ENCODE measurements at places on chromosomes 7 and 10. TPM values are rescaled to one million over a fixed set of nuclear protein-coding genes. Genes with fewer than 3 reads are reported as not detected.
A peak's percentile ranks its signal among the peaks of the same experiment; 100 is the strongest.

The SEPHS1 gene
- 40.5 TPM for total RNA-seq

The NEUROD6 gene
- total RNA-seq, result not detected

The CNPY1 gene
- total RNA-seq, result not detected

The SPOCK2 gene
- total RNA-seq, result not detected

The RADIL gene
- 0.10 TPM for total RNA-seq

GRCh38 chr7:133703547-133703946 is 423.6 kb upstream of the LRGUK start:
- peak; percentile 94 for DNase-seq

GRCh38 chr7:67653856-67654454 is 657.3 kb downstream of the TYW1 start:
- no peak for DNase-seq

- peak; percentile 71 for DNase-seq
Observed at GRCh38 chr7:101952355-101953247, 135.2 kb downstream of the CUX1 start.

GRCh38 chr10:87541114-87541513 is 36.4 kb downstream of the MINPP1 start:
- peak; percentile 69 for DNase-seq

- DNase-seq, result no peak
Observed at GRCh38 chr7:159197066-159197975, 52.7 kb upstream of the VIPR2 start.

DNA sequence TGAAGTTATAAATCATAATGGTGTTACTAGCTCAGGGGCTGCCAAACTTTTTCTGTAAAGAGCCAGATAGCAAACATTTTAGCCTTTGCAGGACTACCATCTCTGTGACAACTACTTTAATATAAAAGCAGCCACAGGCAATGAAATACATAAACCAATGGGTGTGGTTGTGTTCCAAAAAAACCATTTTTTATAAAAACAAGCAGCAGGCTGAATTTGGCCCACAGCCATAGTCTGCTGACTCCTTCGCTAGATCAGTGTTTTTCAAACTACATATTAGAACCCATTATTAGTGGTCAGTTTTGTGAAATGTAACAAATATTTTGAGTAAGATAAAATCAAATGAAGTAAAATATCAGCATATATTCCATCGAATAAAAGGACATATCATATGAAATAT is 13.6 kb downstream of the GNG11 start:
- no peak for DNase-seq

DNA sequence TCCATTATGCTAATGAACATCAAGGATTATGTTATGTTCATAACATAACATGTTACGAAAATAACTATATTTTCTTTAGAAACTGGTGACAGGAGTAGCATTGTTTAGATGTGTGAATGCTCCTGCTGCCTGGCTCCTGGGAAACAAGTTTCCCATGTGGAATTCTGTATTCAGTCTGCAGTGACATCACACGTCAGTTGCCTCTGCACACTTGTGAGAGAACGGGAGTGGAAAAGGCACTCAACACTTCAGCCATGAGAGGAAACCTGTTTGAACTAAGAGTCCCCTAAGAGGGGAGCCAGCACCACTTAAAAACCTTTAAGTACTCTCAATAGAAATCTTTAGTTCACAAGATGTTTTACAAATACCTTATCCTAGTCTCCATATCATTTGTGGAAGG is 140.3 kb upstream of the FAM20C start:
- no peak for DNase-seq

DNA sequence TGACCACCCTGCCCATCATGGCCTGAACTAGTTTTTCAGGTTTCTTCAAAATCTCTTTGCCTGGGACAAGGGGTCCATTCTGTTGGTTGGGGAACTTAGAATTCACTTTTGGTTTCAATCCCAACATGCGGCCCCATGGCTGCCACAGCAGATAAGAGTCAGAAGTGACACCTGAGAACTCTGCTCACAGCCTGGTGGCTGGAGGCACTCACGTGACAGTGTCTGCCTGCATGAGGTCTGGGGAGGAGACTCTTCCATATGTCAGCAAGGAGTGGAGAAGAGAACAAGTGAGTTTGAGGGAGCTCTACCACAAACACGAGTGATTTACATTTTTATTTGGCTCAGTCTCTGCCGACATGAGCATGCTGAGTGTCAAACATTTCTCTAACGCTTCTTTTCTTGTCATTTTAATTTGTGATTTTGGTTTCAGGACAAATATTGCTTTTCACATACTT is 370.4 kb downstream of the TNS3 start:
- no peak for DNase-seq

DNA sequence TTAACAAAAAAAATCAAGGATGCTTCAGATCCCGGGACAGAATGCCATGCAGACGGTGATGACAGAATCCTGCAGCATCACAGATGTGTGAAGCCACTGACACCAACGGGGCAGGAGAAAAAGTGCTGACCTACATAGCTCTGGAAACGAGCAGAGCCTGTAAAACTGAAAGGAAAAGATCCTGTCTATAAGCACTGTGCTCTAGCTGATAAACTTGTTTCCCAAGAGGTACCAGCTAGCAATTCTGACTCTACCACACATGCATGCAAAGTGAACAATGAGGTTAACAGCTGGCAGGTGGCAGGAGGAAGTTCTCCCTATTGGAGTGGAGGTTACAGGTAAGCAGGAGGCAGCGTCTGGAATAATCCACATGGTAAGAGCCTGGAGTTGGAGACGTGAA is 75.6 kb downstream of the PTPRN2 start:
- DNase-seq, result no peak

DNA sequence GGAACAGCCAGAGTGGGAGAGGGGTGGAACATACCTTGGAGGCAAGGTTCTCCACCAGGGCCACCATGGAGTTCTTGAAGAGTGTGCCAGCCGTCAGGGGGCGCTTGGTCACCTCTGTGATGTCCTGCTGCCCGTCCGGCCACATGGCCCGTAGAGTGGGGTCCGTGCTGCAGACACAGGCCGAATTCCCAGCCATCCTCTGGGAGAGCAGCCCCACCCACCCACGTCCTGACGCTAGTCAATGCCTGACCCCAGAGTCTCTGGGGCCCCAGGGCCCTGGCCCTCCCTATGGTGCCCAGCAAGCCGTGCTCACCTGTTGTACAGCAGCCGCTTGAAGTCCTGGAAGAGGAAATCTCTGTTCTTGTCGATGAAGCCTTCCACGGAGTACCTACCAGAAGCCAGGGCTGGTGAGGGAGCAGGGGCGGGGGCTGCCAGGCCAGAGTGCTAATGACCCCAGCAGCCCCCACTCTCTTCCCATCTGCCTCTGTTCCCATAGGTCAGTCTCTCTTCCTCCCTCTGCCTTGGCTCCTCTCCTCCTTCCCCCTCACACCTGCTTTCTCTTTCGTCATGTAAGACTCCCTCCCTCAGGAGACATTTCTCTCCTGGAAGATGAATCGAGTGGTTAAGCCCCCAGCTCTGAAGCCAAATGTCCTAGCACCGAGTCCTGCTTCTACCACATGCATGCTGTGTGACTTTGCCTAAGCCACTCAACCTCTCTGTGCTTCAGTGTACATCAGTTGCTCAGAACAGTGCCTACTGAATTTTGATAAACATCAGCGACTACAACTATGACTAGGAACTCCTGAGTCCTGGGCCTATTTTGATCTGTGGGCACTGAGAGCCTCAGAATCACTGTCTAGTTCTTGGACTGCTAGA is 11.0 kb downstream of the MYO1G start:
- no peak for DNase-seq

DNA sequence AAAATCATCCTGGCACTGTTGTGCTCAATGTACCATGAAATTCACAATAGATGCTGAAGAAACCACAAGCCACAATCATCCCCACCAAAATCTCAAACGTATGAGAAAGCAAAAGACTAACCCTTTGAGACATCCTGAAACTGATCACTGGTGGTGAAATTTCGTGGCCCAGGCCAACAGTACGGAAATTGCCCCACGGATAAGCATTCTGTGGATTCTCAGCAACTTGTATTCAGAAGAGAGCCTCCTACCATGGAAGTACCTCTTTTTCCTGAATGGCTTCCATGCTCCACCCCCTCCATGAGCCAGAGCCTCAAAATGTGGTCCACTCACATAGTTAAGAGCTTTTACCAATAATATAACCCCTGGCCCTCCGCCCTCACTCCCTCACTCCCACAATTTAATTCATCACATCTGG is 163.9 kb upstream of the AUTS2 start:
- DNase-seq, result no peak

DNA sequence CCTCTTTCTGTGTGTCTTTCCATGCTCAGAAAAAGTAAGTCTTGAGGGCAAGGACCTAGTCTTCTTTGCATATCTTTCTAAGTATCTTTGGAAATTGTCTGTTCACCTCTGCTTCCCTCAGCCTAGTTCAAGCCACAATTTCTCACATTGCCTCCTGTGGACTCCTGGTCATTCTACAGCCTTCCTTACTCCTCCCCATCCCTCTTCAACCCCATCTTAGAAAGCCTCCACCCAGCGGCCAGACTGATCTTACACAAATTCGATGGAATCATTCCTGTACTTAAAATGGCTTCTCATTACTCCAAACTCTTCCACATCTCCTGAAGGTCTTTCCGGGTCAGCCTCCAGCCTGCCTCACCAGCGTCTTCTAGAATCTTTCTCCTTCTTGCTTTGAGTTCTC is 24.1 kb upstream of the AGK start:
- DNase-seq, result no peak

- no peak for DNase-seq
Observed at GRCh38 chr10:6182454-6183098, 20.2 kb upstream of the PFKFB3 start.

DNA sequence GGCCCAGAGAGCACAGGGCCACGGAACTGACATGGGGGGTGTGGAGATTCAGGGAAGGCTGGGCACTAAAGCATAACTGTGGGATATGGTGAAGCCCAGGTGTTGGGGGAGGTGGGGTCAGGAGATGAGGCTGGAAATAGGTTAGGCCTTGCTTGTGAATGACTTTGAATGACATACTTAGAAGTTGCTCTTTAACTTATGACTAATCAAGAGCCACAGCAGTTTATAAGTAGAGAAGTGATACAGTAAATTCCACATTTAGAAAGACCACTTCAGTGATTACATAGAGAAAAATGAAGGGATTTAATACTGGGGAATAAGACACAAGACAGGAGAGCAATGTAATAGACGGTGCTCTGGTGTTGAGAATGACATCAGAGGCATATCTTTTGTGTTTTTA is 120.8 kb upstream of the SEC61G start:
- DNase-seq, result no peak

GRCh38 chr10:33623669-33624068 is 289.2 kb upstream of the NRP1 start:
- no peak for DNase-seq

DNA sequence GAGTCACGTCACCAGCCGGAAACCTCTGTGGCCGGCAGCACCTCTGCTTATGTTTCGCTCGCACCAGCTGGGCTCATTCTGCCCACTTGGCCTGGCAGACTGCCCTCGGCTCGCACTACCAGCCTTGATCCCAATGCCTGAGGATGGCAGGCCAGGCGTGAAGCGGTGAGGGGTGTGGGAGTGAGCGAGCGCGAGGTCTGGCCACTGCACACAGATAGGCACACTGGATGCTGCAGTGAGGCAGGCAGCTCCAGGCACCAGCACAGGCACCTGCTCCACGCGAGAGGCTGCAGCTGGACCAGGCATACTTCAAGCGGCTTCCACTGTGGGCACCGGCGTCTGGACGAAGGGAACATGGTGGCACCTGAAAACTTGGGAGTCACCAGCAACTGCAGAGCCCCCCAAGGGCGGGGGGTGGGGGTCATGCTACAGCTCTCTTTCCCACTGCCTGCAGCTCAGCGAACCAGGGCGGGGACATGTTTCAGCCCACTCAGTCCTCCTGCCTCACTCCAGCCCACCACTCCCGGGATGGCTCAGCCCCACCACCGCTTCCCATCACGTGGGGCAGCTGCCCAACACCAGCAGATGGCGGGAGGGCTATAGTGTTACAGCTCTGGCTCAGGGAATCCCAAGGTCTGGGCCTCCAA is 5.4 kb upstream of the DMTF1 start:
- DNase-seq, result no peak
